Neural progenitor cell (in vitro differentiated cells): ENCODE measurements at places on chromosomes 7 and 10. TPM values are rescaled to one million over a fixed set of nuclear protein-coding genes. Genes with fewer than 3 reads are reported as not detected.

TSPAN13 gene
- 25.6 and 41.2 TPM in 2 replicates for total RNA-seq

CPED1 gene
- not detected in 2 replicates for total RNA-seq

CTTNBP2 gene
- total RNA-seq = 17.4 and 25.5 TPM in 2 replicates

ZEB1 gene
- 26.4 and 38.8 TPM in 2 replicates for total RNA-seq

ASZ1 gene
- total RNA-seq = not detected in 2 replicates

COL13A1 gene
- total RNA-seq = 1.3 and 9.5 TPM in 2 replicates

ASAH2 gene
- total RNA-seq = 2.0 and 6.3 TPM in 2 replicates

NPSR1 gene
- not detected in 2 replicates for total RNA-seq

AKR1C8 gene
- total RNA-seq = not detected in 2 replicates

SORBS1 gene
- total RNA-seq = 10.1 and 16.1 TPM in 2 replicates

PIK3CG gene
- total RNA-seq = not detected in 2 replicates

TEX47 gene
- not detected in 2 replicates for total RNA-seq

RPP30 gene
- total RNA-seq = 60.0 and 85.5 TPM in 2 replicates

FOXP2 gene
- 0.25 and 1.1 TPM in 2 replicates for total RNA-seq

CNNM1 gene
- 0.56 and 1.1 TPM in 2 replicates for total RNA-seq

BBS9 gene
- total RNA-seq = 40.3 and 52.3 TPM in 2 replicates

CALHM3 gene
- not detected in 2 replicates for total RNA-seq

GIMAP1 gene
- total RNA-seq = not detected in 2 replicates

FFAR4 gene
- 0.04 and 0.06 TPM in 2 replicates for total RNA-seq

EGFR gene
- total RNA-seq = 4.6 and 4.7 TPM in 2 replicates

NODAL gene
- not detected in 2 replicates for total RNA-seq

UCMA gene
- not detected in 2 replicates for total RNA-seq

EN2 gene
- not detected in 2 replicates for total RNA-seq

IFT22 gene
- 25.5 and 30.1 TPM in 2 replicates for total RNA-seq

ACSM6 gene
- not detected in 2 replicates for total RNA-seq

LIPN gene
- total RNA-seq = not detected in 2 replicates

SPDYE2B gene
- total RNA-seq = not detected in 2 replicates

OGA gene
- 197 and 275 TPM in 2 replicates for total RNA-seq

JAZF1 gene
- total RNA-seq = 1.3 and 3.1 TPM in 2 replicates

FASTK gene
- total RNA-seq = 22.4 and 71.0 TPM in 2 replicates

NUTM2A gene
- 0.69 and 1.9 TPM in 2 replicates for total RNA-seq

LRMDA gene
- 5.2 TPM in 1 of 2 replicates, not detected in the other for total RNA-seq

SEMA4G gene
- 2.3 and 5.4 TPM in 2 replicates for total RNA-seq

CTAGE4 gene
- total RNA-seq = 0.43 and 1.1 TPM in 2 replicates

RBAK gene
- total RNA-seq = 14.8 and 24.5 TPM in 2 replicates

H2BK1 gene
- not detected in 2 replicates for total RNA-seq

ACTL6B gene
- total RNA-seq = not detected in 2 replicates

OPN4 gene
- not detected in 2 replicates for total RNA-seq
